OCI-LY7 (cell line): ENCODE measurements at places on chromosomes 3 and 15.
A peak's percentile ranks its signal among the peaks of the same experiment; 100 is the strongest.

DNA sequence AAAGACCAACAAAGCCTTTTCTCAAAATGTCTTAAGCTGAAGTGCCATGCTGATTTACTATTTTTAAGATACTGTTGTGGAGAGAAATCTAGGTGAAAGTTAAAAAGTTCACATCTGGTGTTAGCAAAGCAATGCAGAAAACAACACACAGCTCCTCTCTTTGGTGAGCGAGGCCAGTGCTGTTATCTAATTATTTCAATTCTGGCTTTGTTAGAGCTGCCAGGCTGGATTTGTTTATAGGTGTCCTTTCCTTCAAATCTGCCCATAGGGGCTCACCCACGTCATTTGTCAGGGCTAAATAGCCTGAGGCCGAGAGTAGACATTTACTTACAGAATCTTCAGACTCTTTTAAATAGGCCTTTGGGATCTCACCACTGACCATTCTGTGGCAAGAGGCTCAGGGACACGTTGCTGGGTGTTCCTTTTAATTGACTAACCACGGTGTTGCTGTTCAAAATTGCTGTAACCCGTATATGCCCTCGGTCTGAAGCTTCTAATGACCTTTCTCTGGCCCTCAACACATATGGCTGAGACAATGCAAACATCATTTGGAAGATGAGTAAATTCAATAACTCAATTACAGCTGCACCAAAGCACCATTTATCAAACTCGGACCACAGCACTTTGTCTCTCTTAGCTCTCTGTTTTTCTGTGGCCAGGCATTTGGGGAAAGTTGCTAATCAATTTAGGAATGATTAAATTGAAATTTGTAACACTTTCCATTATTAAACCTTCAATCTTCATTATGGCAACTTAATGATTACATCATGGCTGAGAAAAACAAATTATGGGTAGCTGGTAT lies 152.6 kb downstream of the PDZRN3 start:
- DNase-seq: no peak

GRCh38 chr3:63067999-63068645 lies 192.9 kb upstream of the CADPS start:
- peak; percentile 75 for DNase-seq

DNA sequence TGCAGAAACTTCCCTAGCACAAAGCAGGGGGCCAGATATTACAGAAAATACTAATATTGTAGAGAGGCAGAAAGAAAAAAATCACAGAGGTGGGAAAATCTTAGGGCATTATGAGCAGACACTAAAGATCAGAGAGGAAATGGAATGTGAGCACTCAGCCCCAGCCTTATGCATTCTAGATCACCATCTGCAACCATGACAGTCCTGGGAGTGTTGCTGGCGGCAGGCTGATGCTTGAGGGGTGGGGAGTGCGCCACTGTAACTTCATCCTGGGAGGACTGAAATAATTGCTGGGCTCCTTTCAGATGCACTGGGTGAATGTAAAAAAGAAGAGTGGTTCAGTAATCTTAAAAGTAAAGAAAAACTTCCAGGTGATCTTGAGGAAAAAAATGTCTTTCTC lies 427.6 kb upstream of the SEMA6D start:
- DNase-seq: no peak

- DNase-seq: no peak
These were observed 17.5 kb upstream of the HACD2 start for GRCh38 chr3:123602325-123602724.

DNA sequence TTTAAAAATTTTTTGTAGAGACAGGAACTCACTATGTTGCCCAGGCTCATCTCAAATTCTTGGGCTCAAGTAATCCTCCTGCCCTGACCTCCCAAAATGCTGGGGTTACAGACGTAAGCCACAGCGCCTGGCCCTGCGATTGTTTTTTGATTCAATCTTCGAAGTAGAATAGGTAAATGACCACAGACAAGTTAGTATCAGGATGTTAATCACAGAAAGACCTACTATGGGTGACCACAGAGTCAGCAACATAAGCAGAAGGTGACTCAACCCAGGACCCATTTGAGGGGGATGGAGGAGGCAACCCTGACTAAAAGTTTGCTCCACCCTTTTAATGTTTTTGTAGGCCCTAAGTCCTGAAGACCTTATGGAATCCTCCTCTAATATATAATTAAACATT lies 10.0 kb upstream of the USP3 start:
- no peak for DNase-seq

DNA sequence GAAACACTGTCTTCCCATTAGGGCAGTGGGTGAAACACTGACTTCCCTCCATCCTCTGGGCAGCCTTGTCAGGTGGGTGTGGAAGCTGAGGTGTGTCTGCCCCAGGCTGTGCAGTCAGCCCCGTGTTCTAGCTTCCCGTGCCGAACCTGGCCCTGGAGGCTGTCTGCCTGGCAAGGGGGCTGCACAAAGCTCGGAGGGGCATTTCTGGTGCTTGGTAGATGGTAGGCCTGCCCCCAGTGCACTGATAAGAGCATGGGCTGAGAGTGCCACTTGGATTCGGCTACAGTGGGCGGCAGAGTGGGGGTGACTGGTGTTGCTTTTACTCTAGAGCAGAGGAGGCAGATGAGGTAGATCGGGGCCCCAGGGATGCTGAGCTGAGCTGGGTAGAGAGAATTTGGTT lies 21.3 kb downstream of the IGF1R start:
- no peak for DNase-seq

DNA sequence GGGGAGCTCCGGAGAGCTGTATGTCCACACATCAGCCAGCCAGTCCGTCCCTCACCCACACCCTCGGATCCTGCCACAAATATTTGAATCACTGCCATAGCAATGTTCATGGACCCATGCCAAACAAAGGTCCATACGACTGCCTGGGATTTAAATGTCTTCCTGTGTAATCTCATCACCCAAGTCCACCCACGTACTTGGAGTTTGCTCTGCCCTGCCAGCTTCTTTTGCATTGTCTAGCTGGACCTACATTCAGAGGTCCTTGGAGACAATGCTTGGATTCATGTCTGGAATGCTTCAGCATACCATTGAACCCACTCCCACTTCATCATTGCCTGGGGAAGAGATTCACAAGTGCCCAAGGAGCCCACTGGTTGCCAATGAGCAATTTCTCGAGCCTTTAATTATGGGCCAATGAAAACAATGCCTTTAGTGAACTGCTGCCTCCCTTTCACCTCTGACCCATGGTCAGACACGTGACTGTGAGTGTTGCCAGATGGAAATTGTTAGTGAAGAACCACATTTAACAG lies 90.4 kb upstream of the PHLDB2 start:
- DNase-seq: no peak

DNA sequence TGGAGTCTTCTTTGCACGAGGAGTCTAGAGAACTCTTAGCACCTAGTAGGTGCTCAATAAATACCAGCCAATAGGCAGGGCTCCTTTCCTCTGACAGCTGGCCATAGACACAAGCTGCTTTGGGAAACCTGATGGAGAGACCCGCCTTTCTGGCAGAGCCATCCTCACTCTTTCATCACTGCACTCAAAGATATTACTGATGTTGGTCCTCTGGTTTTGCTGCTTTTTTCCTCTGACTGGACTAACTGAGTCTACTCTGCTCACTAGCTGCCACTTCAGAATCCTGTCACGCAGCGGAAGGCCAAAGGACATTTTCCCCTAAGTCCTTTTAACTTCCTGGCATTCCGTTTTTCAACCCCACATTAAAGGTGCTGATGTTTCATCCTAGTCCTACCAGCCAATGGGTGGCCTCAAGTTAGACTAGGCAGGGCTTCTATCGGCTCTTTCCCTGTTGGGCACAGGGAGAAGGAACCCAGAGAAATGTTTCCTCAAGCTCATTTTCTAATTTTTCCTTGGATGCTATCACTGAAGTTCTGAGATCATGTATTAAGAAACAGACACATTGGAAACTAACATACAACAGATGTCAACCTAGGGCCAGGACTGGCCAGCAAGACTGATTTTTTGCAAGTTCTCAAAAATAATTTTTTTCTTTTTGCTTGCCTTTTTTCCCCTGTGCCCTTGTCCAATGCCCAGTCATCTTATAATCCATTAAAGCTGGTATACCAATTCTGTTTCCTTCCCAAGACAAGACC lies 132.8 kb upstream of the ICE2 start:
- DNase-seq: no peak
